ENCODE measurements at places on chromosomes 3 and 15.

DNA sequence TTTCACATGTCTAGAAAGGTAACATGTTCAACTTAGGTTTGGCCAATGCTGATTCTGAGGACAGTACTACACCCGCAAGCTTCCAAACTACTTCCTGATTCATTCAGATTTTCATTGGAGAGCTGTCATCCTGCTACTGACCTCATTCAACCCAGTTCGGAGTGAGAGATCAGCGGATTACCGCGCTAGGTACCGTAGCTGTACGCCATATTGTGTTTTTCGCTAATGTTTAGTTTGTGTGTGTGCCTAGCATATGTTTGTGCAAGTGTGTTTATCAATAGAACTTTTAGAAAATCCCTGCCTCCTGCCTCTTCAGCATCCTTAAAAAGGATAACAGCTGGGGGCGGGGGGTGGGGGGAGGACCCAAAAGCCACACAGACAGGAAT, 1.1 kb downstream of the ZBTB20 start:
- peak; percentile 45 for DNase-seq

DNA sequence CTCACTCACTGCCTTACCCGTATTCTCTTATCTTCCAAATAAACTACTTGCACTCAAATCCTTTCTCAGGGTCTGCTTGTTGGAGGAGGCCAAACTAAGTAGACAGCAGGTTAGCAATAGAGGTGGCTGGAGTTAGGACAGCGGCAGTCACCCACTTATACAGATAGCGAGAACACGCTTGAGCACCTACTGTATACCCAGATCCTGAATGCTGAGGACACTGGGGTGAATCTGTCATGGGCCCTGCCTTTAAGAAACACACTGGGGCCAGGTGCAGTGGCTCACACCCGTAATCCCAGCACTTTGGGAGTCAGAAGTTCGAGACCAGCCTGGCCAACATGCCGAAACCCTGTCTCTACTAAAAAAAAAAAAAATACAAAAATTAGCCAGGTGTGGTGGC, 38.0 kb upstream of the TSEN2 start:
- DNase-seq, result no peak

GRCh38 chr15:91331581-91331980, 231.5 kb downstream of the SV2B start:
- no peak for DNase-seq

DNA sequence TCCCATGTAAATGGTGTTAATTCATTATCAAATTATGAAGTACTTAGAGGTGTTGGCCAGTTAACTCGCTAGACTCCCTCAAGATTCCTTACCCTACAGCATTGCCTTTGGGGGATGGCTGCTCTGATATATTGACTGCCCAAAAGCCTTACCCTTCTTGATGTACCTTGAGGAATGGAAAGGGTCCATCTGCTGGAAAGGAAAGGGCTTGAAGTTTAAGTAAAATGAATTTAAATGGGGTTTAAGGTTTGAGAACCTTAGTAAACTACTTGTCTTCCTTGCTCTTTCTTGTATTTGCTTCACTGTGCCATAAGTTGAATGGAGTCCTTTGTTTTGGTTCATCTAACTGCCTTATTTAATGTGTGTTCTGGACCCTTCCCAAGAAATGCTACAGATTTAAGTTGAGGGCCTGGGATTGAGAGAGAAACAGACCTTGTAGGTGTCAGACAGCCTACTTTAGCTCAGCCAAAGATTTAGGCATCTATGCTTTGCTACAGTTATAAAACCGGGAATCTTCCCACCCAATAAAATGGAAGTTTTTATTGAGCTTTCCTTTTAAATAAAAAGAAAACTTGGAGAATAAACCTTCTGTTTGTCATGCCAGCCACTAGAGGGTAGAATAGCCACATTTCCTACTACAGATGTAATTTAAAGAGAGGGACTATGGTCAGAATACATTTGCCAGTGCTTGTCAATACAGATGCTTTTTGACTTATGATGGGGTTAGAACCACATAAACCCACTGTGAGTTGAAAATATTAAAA, 25.3 kb downstream of the CMSS1 start:
- peak; percentile 56 for DNase-seq

GRCh38 chr3:162428192-162428591, 931.6 kb downstream of the OTOL1 start:
- DNase-seq, result no peak
